ENCODE measurements at places on chromosomes 3 and 15.

DNA sequence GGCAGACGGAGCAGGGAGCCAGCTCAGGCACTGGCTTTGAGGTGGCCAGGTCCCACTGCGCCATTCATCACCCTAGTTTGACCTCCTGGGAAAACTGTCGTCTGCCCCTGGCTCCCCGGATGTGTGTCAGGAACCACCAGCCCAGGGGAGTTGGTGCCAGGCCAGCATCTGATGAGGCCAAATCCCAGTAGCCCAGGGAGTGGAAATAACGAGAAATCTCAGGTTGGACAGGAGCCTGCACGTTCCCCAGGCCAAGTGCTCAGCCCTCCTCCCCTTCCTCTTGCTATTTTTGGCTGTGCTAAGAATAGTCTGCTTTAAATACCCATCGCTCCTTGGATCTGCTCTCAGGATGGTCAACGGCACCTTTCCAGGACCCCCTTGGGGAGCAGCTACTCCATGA is 93.1 kb upstream of the RPL32 start:
- DNase-seq = no peak

GRCh38 chr3:14450506-14450905 is 48.1 kb downstream of the SLC6A6 start:
- DNase-seq = no peak

DNA sequence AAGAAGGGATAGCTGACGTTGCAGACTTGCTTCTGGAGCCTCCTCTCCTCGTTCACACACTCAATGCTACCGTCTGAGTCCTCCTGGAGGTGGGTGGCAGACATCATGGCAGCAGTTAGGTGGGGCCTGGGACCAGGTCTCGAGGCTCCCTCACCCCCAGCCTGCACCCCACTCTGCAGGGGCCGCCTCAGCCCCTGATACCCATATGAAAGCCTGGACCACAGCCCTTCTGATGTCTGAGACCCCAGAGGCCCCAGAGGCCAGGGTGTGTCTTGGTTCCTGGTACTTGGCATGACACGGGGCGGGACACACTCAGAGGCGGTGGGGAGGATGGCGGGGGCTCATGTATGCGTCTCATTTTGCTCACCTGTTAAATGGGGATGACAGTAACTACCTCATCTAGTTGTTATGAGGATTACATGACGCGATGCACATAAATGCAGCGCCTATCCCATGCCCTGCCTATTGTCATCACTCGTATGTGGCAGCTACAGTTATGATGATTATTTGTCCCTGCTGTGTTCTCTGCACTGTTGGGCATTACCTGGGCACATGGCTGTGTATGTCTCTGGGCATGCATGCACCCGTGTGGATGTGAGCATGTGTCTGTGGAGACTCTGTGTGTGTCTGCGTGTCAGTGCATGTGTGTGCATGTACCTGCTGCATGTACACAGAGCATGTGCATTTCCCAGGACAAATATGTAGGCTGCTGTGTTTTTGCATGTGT is 39.9 kb downstream of the FEM1B start:
- no peak for DNase-seq

DNA sequence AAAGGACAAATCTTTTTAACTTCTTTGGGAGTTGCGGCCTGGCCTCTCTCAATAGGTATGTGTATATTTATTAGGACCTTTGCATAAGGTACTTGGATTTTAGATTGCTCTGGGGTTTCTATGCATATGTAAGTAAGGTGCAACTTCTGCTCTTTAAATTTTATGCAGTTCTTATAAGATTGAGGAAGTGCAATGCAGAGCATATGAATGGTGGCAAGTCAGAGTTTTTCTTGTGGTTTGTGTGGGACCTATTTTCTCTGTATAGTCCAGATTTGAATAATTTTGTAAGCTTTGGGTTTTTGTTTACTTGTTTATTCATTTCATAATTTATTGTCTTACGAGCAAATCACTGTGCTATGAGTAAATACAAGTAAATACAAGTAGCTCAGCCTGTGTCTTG is 101.5 kb downstream of the ATG7 start:
- no peak for DNase-seq

DNA sequence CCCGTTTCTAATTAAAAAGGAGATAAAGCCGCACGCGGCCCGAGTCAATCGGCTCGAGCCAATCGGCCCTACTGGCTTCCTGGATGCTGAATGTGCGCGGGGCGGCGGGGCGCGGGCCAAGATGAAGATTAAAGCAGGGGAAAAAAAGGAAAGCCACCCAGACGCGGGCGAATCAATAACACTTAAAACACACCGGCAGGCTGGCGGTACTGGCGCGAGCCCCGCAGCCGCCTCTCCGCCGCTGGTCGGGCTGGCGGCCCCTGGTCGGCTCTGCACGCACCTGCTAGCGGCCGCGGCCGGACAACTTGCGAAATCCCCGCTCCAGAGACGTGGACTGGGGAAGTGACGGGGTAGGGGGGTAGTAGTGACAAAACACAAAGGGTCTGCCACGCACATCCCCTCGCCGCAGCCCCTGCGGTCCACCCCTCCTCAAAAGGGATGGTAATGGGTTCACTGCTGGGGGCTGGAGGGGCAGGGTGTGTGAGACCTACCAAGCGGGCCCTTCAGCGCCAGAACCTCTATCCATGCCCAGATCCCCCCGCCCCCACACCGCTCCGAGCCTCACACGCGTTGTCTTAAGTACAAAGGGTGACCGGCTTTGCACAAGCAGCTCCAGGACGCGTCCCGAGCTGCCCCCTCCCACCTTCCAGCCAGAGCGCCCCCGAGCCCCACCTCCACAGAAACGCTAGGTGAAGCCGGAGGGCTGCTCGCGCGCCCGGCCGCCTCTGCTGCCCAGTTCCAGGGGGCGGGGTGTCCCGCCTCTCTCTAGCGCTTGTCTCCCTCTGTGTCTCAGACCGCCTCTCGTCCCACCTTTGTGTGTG is 1.4 kb downstream of the WNT7A start:
- no peak for DNase-seq

DNA sequence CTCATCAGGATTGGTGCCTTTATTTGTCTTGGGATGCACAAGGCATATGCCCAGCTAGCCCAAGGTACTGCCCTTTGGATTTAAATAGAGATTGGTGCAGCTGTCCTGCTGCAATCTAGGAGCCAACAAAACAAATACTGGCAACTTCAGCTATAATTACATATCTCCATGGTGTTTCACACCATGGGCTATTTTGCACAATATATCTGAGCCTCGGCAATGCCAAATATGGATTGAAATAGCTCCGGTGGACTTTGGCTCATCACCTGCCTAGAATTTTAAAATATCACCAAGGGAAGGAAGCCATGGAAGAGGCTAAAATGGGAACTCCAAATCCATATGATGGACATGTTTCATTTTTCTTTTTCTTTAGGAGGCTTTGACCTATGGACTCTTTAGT is 367.8 kb upstream of the UMPS start:
- DNase-seq = peak; percentile 95

DNA sequence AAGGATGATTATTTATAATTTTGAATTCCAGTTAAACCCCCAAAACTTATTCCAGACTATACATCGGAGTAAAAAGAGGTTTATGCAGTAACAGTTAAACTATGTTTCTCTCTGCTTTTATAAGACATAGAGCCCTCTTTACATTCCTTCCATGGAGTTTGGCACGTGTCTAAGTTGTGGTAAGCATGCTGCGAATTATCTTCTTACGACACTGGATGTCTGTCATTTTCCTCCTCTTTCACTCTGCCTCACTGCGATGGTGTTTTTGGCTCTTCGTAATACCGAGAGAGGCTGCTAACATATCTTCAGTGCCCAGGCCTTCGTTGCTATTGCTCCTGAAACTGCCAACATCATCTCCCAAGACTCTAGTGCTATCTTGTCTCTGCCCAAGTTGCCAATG is 83.9 kb upstream of the TGFBR2 start:
- DNase-seq = no peak

GRCh38 chr3:193016437-193016901 is 98.8 kb upstream of the MB21D2 start:
- DNase-seq = no peak

DNA sequence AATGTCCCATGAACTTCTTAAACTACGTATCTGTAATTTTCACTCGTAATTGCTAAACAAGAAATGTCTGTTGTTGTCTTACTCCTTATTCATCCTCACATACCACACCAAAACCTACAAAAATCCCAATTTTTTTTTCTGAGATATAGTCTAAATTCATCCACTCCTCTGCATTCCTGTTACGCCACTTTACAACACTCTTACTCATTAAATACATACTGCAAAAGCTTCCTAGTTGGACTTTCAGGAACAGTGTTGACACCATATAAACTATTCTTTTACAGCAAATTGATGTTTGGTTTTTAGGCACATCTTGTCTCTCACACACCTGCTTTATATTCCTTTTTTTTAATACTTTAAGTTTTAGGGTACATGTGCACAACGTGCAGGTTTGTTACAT is 934.9 kb upstream of the CADM2 start:
- DNase-seq = no peak

DNA sequence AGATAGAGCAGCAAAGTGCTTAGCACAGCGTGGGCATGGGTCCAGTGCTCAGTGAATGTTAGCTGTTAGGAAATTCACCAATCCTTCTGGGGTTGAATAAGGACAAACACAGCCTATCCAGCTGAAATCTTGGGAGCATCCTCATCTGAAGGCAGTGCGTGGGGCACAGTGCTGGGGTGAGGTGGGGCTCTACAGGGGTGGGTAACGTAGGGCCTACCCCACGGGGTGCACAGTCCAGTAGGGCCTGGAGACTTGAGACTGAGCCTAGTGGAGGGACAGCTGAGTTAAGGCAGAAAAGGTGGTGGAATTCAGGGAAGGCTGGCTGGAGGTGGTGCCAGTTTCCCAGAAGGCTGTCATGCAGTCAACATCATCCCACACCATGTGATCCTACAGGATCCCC is 73.0 kb downstream of the ISG20 start:
- DNase-seq = no peak

DNA sequence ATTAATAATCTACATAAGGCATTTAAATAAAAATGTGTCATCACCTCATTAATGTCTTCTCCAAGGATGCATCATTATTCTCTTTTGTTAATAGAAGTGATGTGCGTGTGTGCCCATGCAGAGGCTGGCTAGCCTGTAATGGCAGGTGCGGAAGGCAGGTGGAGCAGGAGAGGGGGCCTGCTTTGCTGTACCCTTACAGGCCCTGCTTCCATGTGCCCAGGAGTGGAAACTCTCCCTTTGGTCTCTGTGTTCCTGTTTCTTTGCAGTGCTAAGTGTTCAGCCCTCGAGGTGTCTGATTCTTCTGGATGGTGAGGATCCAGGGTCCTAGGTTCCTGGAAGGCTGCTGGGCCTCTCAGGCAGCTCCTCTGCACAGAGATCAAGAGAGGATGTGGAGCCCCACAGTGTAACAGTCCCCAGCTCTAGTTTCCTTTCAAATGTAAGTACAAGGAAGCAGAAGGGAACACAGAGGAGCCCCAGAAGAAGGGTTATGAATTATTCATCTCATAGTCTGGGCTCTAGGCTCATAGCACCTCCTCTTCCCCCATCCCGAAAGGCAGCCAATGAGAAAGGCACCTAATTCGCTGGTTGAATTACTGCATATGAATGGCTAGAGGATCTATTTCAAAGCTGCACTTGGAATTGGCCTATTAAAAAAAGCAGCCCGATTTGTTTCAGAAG is 39.2 kb upstream of the AGBL1 start:
- no peak for DNase-seq

DNA sequence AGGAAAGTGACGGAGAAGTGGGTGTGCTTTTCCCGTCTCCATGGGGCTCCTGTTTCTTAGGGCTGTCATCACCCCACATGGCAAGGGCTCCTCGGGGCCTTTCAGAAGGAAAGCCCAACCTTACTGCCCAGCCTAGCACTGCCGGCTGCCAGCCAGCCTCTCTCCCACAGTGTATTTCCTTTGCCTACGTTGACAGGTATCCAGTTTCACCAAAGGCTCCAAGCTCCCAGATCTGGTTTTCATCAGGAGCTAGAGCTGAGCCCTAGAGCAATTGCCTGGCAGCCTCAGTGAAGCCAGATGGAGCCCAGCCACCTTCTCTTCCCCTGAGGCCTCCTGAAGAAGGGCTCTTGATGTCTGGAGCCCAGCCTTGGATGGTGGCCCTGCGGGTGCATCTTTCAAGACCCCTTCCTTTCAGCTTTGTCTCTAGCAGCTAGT is 20.2 kb downstream of the CRABP1 start:
- no peak for DNase-seq

DNA sequence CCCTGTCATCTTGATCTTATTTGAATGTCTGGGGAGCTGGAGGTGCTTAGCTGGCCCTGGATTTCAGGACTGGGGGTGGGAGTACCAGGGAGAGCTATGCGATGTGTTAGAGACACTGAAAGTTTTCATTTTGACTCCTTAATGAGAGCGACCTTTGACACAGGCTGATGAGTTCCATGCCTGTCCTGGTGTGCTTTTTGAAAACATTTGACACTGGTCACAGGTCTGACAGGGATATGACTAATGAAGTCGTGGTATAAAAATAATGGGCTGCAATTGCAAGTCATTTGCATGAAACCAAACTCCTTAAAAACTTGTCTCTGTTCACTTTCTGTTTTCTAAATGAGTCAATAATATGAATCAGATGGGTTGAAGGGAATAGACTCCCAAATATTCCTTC is 81.9 kb downstream of the MECOM start:
- DNase-seq = no peak

GRCh38 chr3:142149673-142149992 is 289 bp upstream of the TFDP2 start:
- no peak for DNase-seq

- DNase-seq = no peak
Measured at GRCh38 chr15:25532269-25533140, 93.7 kb upstream of the UBE3A start.

DNA sequence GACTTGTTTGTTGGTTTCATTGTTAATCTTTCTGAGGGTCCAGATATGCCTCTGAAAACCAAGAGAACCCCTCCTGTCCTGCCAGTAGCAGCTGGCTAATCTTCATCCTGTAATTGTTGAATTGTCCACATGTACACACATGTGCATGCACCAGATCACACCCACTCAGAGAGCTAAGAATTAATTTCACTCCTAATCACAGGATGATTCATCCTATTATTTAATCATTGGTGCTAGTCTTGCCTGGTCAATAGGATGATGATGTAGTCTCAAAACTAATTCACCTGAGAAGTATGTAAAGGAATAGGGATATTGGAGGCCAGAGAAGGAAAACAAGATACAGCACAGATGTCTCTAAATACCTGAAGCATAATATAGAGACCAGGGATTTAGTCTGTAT is 7.8 kb upstream of the AHSG start:
- no peak for DNase-seq

GRCh38 chr15:56927816-56928215 is 9.4 kb downstream of the TCF12 start:
- DNase-seq = no peak

GRCh38 chr15:36511594-36511993 is 67.8 kb upstream of the CDIN1 start:
- DNase-seq = no peak

- DNase-seq = no peak
Measured at GRCh38 chr3:66822186-66823008, 175.7 kb upstream of the KBTBD8 start.

DNA sequence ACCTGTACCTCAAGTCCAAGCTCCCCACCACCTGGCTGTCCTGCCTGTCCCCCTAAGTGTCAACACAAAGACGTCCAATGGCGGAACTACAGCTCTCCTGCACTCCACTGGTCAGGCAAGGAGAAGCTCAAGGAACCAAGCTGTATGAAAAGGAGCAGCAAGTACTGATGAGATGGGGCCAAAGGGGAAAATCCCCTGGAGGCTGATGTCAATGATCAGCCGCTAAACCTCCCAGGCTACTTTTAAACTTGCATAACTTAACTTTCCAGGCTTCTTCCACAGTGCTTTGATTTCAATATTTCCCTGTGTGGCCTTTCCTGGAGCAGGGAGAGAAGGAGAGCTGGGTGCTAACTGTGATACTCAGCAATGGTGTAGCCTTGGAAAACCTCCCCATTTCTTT is 35.0 kb downstream of the TM4SF4 start:
- DNase-seq = no peak

- DNase-seq = no peak
Measured at GRCh38 chr3:198062068-198062465, 102.0 kb downstream of the LMLN start.
